ENCODE measurements at places on chromosomes 11 and 22. TPM values are rescaled to one million over a fixed set of nuclear protein-coding genes. Genes with fewer than 3 reads are reported as not detected.

Gene H19
- total RNA-seq, result 65.2 TPM

Gene CCND1
- total RNA-seq, result 812 TPM

Gene SLC22A8
- not detected for total RNA-seq

Gene TUBA8
- 0.72 TPM for total RNA-seq

Gene SCT
- not detected for total RNA-seq

Gene MMP13
- total RNA-seq, result not detected

Gene TMEM126A
- total RNA-seq, result 18.1 TPM

Gene F2
- total RNA-seq, result not detected

Gene CENPM
- 3.9 TPM for total RNA-seq

Gene SLC37A2
- total RNA-seq, result 1.7 TPM

Gene OR56A1
- total RNA-seq, result not detected

Gene POU2AF3
- not detected for total RNA-seq

Gene VWCE
- 1.9 TPM for total RNA-seq

Gene PIWIL4
- total RNA-seq, result 4.6 TPM

Gene RAB6A
- total RNA-seq, result 148 TPM

Measured in smooth muscle cell of the pulmonary artery (primary cell).